ENCODE measurements at places on chromosomes 6 and 20.

- no peak for DNase-seq
These were observed 42.4 kb downstream of the TXLNB start for GRCh38 chr6:139249395-139249794.

GRCh38 chr6:13576017-13576416, 1.6 kb downstream of the SIRT5 start:
- DNase-seq: no peak

DNA sequence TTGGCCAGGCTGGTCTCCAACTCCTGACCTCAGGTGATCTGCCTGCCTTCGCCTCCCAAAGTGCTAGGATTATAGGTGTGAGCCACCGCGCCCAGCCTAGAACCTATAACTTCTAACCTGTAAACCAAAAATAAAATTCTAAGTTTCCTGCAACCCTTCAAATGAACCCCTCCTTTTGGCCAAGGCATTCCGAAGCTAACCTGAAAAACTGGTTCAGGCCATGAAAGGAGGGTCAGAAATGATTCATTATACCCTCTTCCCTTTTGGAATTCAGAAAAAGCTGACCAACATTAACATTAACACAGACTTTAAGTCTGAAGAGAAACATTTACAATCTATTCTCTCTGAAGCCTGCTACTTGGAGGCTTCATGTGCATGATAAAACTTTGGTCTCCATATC, 165.1 kb downstream of the TINAG start:
- no peak for DNase-seq

DNA sequence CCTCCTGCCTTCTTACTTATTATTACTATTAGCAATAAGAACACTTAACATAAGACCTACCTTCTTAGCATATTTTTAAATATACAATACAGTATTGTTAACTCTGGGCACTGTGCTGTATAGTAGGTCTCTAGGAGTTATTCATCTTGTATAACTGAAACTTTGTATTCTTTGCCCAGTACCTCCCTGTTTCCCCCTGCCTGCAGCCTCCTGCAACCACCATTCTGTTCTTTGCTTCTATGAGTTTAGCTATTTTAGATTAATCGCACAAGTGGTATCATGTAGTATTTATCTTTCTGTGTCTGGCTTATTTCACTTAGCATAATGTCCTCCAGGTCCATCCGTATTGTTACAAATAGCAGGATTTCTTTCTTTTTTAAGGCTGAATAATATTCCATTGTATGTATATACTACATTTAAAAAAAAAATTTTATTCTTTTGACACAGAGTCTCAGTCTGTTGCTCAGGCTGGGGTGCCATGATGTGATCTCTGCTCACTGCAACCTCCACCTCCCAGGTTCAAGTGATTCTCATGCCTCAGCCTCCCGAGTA, 4.4 kb downstream of the C6orf89 start:
- DNase-seq: no peak

DNA sequence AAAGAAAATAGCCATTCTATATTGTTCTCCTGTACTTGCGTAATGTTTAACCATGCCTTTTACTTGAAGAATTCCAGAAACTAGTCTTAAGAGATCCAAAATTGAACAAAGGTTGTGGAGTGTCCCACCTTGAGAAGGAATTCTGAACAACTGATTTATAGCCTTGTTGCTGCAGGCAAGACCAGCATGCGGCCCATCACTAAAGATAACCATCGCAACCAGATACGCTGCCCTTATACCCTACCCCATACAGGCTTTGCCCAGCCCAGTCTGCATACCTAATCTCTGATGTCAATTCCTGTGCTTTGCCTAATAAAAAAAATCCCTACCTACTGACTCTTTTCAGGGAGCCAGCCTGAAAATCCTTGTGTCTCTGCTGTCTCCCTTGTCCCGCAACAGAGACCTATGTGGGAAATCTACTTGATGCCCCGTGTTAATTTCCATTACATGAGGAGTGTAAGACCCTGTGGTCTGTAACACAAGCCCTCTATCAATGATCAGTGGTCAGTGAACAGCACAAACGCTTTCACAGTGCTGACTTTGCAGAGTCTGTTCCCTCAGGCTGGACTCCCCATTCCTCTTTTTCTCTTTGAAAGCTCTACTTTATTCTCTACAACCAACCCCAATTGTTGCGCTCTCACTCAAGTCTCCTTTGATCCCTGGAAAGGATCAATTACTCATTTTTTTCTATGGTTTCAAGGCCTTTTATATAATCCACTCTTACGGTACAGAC, 125.7 kb upstream of the BTBD3 start:
- no peak for DNase-seq

GRCh38 chr20:36745234-36745926, 510 bp downstream of the NDRG3 start:
- DNase-seq: no peak

- no peak for DNase-seq
These were observed 216.5 kb upstream of the RREB1 start for GRCh38 chr6:6891125-6891721.

- DNase-seq: no peak
These were observed 248.9 kb downstream of the PTPRK start for GRCh38 chr6:128271527-128271926.

GRCh38 chr6:113187661-113188060, 669.5 kb upstream of the MARCKS start:
- no peak for DNase-seq

DNA sequence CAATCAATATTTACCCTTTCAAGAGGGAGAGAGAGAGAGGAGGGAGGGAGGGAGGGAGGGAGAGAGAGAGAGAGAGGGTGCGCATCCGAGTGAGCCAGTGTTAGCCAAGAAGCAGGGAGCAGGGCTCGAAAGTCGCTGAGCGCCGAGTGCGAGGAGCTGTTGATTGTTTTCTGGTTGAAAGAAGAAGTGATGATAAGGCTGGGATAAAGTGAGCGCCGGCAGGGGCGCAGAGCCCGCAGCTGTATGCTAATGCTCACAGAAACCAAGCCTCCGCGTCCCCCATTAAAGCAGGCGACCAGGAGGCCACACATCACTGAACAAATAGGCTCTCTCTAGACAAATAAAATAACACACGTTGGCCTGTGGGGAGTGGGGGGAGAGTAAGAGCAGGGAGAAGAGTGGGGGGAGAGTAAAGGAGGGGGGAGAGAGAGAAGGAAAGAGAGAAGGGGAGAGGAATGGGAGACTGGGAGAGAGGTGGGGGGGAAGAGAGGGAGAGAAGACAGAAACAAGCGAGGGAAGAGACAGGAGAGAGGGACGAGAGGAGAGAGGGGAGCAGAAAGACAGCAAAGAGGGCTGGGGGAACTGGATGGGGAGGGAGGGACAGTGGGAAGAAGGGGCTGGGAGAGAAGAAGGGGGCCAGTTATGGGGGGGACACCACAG, 5.0 kb upstream of the INSM1 start:
- no peak for DNase-seq

GRCh38 chr6:72418495-72418894, 203.4 kb upstream of the KCNQ5 start:
- no peak for DNase-seq

DNA sequence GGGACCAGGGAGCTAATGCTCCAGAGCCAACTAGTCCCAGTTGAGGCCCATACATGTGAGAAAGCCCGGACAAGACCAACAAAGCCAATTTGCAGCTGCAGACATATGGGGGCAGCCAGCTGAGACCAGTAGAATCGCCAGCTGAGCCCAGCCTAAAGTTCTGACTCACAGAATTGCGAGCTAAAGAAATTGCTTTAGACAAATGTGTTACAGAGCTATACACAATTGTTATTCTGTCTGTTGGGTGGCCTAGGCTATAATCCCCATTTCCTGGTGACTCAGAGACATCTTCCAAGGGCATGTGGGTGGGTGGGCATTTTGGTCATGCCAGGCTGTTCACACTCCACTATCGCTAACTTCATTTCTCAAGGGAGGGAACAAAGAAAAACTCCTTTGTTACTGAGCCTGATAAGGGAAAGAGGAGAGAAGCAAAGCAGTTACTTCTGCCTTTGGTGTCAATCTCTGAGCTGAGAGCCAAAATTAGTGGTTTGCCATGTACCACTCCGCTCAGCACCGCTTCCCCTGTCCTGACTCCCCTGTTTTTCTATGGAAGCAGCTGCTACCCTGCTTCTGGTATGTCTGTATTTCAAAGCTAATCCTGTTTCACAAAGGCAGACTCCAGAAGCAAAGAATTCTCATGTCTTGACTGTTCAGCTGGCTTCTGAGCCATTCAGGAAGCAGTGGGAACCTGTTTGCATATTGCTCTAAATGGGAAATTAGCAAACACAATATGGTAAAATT, 26.1 kb downstream of the SCP2D1 start:
- no peak for DNase-seq

DNA sequence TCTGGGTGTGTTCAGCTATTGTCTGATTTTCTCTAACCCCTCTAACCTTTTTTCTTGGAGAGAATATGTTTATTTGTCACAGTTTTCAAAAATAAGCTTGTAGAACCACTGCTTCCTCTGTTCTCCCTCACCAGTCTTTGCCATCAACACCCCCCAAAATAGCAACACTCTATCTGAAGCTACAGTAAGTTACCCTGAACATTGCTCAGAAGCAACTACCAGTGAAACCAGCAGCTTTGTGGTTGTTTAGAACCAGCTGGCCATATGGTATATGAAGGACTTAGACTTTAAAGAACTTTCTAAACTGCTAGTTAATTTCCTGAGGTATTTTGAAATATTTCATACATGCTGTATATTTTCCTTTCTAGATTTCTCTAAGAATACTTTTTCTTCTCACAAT, 242.9 kb downstream of the KHDRBS2 start:
- DNase-seq: no peak

GRCh38 chr6:147279427-147279826, 75.2 kb downstream of the STXBP5 start:
- no peak for DNase-seq
